ENCODE measurements at places on chromosomes 1 and 21.

DNA sequence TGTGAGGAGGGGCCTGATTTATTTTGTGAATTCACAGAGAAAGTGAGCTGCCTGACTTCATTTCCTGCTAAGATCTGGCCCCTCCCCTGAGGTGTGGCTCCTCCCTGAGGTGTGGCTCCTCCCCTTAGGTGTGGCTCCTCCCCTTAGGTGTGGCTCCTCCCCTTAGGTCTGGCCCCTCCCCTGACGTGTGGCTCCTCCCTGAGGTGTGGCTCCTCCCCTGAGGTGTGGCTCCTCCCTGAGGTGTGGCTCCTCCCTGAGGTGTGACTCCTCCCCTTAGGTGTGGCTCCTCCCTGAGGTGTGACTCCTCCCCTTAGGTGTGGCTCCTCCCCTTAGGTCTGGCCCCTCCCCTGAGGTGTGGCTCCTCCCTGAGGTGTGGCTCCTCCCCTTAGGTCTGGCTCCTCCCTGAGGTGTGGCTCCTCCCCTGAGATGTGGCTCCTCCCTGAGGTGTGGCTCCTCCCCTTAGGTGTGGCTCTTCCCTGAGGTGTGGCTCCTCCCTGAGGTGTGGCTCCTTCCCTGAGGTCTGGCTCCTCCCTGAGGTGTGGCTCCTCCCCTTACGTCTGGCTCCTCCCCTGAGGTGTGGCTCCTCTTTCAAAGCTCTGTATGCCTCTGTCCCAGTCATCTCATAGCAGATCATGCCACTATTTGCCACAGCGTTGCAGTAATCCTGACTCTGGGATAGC is 26.9 kb upstream of the LRRC3 start:
- peak; percentile 31 for DNase-seq

GRCh38 chr1:26164861-26165842 is 3.6 kb downstream of the C1orf232 start:
- DNase-seq: no peak

DNA sequence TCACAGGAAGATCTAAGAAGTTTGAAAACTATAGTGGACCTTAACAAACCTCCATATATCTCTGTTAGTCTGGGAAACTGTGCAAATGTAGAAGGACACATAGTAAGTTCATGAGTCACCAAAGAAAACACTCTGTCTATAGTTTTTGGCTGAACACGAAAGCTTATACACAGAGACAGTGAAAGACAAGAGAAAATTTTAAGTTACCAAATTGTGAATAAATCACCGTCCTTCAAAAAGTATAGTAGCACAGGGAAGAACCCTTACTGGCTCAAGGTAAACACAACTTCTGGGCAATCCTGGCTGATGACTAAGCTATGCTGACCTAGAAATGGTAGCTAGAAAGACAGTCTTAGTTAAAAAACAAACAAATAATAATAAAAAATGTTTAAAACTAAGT is 1057.9 kb downstream of the AMY1C start:
- no peak for DNase-seq

GRCh38 chr1:181469829-181470228 is 13.5 kb upstream of the CACNA1E start:
- no peak for DNase-seq

GRCh38 chr1:66176012-66176715 is 357.8 kb upstream of the SGIP1 start:
- no peak for DNase-seq

- no peak for DNase-seq
These were observed 728.6 kb downstream of the PTPRU start for GRCh38 chr1:29964718-29965533.

- DNase-seq: no peak
These were observed 4.0 kb upstream of the CAP1 start for GRCh38 chr1:40036574-40036973.

- DNase-seq: peak; percentile 49
These were observed 1.4 kb upstream of the SRRM1 start for GRCh38 chr1:24641646-24642151.

GRCh38 chr1:82343381-82343780 is 542.6 kb downstream of the ADGRL2 start:
- no peak for DNase-seq

DNA sequence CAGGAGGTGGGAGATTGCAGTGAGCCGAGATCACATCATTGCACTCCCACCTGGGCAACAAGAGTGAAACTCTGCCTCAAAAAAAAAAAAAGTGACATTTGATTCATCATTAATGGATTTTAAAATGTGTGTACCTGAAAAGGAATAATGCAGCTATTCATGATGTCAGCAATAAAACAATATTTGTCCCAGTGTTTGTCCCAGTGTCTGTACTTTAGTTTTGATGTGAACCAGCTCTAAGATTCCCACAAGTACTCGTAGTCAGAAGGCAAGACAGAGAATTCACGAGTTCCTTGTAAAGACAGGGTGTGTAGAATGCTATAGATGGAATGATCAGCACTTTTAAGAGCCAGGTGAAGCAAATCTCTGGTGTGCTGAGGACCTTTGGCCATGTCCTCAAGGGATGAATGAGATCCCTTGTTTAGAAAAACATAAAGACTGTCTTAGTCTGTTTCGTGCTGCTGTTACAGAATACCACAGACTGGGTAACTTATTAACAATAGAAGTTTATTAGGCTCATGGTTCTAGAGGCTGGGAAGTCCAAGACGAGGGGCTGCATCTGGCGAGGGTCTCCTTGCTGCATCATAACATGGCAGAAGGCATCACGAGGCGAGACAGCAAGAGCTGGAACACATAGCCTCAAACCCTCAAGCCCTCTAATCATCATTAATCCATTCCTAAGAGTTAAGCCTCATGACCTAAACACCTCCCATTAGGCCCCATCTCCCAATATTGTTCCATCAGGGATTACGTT is 12.0 kb upstream of the TMPRSS2 start:
- no peak for DNase-seq

DNA sequence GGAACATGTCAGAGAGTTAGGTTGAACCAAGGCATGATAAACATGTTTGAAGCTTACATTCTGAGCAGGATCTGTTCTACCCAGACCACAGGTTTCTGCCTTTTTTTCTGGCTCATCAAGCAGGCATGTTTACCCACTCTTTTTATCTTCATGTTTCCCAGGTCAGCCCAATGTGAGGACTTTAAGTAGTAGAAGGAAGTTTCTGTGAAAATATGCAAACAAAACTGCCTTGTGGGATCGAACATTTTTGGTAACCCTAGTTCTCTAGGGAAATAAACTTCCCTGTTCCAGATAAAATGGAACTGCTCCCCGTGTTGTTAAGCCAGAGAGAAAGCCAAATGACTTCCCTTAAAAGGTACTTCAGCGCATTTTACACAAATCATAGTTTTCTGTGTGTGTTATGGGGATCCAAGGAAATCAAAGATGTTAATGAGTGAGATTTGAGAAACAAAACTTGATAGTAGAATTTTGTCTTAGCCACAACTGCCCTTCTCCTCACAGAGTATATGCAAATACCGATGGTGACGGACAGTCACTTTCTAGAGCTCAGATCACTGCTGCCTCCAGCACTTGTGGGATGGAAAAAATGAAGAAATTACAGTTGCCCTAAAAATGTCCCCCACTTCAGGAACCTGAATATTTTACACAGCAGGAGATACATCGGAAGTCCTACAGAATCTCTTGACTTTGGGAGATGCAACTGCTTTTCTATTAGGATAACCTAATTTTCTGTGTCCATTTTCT is 765 bp upstream of the HIPK1 start:
- no peak for DNase-seq

DNA sequence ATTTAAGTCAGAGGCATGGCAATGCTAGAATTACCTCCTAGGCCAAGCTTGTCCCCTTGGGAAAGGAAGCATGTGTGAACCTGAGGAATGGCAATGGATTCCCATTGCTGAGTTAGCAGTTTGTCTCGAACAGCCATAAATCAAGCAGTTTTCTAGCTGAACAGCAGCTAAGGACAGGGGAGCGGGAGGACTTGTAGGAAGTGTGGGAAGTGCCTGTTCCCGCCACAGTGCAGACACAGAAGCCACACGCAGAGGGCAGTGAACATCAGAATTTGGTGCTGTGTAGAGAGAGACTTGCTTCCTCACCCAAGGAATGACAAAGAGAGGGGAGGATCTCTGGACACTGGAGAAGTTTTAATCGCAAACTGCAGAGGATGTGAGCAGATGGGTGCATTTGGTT is 3.8 kb downstream of the PHGDH start:
- no peak for DNase-seq

DNA sequence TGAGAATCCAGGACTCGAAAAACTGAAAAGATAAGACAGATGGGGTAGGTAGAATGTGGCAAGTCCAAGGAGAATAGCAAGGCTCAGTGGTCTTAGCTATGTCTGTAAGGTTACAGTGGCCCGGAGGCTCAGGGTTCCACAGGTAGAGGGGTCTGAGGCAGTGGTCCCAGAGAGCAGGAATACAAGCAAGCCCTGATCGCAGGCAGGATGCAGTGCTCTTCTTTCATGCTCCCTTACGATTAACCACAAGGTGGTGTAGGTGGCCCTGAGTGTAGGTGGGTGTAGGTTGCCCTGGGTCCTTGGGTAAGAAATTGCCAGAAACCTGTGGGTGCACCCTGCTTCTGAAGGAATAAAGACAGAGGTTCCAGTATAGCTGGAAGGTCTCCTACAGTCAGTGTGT is 99.1 kb upstream of the RAB3GAP2 start:
- DNase-seq: no peak

- no peak for DNase-seq
These were observed 525 bp downstream of the RYR2 start for GRCh38 chr1:237042526-237042891.

DNA sequence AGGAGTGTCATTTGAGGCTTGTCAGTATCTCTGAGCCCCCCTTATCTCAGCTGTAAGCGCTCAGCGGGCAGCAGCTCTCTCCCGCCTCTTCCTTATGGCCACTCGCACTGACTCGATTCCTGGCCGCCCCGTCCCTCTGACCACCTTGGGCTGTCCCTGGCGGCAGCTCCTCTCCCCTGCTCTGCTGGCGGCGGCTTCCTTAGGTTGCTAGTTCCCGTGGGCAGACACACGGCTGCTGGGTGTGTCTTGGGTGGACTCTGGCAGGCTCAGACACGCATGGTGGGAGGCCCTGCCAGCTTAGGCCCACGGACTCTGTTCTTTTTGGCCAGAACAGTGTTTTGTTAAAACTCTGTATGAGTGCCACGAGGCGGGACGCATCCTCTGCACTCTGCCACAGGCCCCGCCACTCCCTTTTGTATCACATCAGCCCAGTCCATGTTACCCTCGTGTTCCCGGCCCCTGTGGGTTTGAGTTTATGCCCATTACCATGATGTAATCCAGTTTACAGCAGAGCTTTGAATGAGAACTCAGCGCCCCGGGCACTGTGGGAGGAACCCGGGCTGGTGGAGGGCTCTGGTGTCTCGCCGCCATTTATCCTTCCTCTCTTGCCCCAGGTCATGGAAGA is 45.9 kb downstream of the COQ8A start:
- DNase-seq: no peak

DNA sequence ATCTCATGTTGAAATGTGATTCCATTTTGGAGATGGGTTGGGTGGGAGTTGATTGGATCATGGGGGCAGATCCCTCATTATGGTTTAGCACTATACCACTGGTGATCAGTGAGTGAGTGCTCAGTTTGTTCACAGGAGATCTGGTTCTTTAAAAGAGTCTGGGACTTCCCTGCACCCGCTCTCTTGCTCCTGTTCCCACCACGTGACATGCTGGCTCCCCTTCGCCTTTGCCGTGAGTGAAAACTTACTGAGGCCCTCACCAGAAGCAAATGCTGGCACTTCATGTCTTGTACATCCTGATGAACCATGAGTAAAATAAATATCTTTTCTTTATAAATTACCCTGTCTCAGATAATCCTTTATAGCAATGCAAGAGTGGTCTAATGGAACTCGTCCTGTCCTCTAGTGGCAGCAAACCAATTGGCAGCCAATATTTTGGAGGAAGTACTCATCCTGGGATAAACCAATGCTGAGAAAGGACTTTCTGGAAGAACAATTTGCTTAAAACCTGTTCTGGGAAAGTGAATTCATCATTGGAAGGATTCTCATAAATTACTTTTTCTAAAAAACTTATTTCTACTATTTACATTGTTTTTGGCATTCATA is 27.8 kb upstream of the CYP4A11 start:
- DNase-seq: no peak

GRCh38 chr1:54952950-54953718 is 27.3 kb upstream of the TMEM61 start:
- DNase-seq: no peak

DNA sequence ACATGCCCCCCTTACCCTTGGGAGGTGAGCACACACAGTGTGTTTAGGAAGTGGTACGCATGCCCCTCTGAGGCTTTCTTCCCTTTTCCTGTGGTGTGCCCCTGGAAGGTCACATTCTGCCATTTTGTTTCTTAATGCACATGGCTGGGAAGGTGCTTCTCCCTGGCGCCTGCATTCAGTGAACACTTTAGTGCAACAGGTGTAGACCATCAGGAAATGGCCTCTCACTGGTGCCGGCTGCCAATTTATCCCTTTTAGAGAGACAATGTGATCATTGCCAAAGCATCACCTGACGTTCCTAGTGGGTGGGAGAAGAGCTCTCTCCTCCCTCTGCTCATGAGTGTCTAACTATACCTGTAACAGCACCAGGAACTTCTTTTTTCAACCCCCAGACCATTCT is 51.8 kb upstream of the PDE9A start:
- DNase-seq: no peak

DNA sequence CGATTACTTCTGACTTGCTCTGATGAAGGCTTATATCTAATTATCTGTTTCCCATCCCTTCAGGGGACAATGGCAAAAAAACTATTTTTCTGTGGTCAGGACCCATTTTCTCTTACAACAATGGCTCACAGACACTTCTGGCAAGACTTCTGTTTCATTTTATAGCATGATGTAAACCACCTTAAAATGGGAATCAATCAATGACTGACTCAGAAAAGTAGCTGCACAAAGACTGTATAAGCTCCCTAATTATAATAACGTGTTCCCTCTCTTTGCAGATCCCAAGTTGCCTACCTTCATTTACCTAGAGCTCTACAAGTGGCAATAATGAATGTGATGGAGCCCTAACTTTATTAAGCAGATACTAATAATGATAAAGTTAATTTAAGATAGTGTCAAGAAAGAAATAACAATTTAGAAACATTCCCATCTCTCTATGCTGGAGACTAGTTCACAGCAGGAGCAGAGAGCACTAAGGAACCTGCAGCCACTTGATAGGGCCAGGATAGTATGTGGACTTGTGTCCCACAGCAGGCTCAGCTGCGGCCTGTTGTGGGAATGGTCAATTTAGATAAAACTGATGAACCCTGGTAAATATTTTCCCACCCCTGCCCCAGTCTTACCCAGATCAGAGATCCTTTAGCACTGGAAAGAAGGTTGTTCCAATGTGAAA is 538 bp downstream of the GBP2 start:
- no peak for DNase-seq

DNA sequence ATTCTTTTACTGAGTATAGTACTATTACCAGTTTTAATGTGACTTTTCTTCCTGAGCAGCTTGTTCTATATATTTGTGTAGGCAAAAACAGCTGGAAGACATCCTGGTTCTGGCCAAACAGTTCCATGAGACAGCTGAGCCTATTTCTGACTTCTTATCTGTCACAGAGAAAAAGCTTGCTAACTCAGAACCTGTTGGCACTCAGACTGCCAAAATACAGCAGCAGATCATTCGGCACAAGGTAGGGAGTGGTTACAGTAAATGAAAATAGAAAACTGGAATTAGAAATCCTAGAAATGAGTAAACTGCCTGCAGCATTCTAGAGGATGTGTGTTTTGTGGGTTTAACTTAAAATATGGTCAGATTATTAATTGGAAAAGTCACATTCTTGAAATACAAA is 64.1 kb upstream of the BMP8A start:
- no peak for DNase-seq

Measured in activated CD4-positive, alpha-beta T cell treated with anti-CD3 and anti-CD28 coated beads, Interleukin-2, amount 50 U/mL, for 48 hours (primary cell).